ENCODE measurements at places on chromosomes 16 and 17. TPM values are rescaled to one million over a fixed set of nuclear protein-coding genes. Genes with fewer than 3 reads are reported as not detected.

- no peak for DNase-seq
Observed at GRCh38 chr17:79080761-79081290, 6.2 kb downstream of the ENGASE start.

DNA sequence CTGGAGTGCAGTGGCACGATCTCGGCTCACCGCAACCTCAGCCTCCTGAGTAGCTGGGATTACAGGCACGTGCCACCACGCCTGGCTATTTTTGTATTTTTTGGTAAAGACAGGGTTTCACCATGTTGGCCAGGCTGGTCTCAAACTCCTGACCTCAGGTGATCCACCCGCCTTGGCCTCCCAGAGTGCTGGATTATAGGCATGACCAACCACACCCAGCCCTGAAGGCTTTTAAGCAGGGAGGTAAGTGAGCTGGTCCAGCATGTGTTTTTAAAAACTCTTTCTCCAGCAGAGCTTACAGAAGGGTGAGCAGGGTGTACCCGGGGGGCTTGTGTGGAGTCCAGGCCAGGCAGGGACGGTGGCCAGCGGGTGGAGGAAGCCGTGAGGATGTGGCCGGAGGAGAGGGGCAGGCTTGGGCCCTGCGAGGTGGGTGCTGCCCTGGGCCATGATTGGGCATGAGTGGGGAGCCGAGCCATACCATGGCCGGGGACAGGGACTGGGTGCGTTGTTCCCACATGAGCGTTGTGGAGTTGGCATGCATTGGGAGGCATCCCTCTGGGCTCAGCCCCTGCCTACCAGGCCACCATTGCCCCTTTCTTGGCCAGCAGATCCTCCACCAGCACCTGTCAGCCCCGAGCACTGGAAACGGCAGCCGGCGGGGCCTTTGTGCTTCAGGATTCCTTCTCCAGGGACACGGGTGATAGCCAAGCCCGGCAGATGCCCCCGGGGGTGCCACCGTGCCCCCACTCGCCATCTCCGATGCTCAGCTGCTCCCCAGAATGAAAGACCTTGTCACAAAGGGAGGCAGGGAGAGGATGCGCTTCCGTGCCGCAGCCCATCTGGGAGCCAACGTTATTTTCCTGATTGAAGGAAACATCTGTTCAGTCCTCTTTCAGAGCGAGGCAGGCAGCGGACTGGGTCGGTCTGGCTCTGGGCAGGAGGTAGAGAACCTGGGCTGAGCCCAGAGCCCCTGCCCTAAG, 64.5 kb downstream of the RAI1 start:
- no peak for DNase-seq

GRCh38 chr16:58121132-58121531, 8.0 kb downstream of the CFAP20 start:
- DNase-seq = no peak

DNA sequence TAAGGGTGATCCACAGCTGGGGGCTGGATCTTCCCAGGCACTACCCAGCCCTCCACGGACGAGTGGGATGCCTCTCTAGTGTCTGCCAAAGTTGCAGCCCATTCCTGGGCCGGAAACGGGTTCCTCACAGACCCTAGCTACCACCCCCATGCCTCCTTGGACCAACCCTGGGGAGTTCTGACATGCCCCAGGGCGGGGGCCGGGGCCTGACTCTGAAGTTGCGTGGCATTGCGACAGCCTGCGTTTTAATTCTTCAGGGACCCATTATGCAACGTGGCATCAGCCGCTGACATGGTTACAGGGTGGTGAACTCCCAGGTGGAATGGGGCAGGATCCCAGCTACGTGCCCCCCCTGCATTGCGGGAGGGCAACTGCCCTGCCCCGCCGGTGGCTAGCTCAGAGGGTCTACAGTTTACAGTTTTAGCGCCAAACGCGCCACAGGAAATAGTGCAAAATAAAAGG, 2.7 kb downstream of the CBX4 start:
- DNase-seq = no peak

- DNase-seq = no peak
Observed at GRCh38 chr16:53999841-54000240, 286.7 kb downstream of the IRX3 start.

The NF1 gene
- total RNA-seq = 70.9 TPM

The SYT17 gene
- 3.1 TPM for total RNA-seq

- DNase-seq = no peak
Observed at GRCh38 chr16:75578212-75578611, 12.0 kb downstream of the GABARAPL2 start.

DNA sequence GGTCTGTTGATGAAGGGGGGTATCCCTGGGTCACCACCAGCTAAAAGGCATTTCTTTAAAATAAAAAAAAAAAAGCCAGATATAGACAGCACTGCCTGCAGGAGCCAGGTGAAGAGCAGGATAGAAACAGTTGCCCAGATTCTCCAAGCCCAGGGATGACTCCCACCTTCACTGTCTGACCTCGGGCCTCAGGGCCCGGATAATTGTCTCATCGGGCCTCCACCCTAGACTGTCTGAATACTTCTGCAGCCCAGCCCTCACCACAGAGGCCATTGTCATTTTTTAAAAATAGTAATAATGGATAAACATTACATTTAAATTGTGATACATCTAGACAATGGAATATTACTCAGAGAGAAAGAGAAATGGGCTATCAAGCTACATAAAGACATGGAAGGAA, 92.8 kb upstream of the TNRC6C start:
- no peak for DNase-seq
